ENCODE measurements at places on chromosomes 3 and 15.

GRCh38 chr15:90203922-90204321 is 2.8 kb downstream of the SEMA4B start:
- no peak for DNase-seq

DNA sequence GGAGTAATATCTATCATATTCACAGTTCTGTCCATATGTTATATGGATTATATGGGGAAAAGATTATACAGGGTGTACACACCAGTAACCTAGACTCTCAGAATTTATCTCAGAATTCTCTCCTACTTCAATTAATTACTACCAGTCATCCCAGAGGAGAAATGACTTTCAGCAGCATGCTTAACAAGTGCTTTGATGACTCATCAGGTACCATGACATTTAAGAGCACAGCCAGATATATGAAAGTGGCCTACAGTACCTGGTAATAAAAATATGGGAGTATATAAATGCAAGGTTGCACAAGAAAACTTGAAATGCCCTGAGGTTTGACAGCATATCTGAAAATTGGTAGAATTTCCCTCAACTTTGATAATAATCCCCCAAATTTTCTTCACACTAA is 1273.0 kb downstream of the OTOL1 start:
- no peak for DNase-seq

DNA sequence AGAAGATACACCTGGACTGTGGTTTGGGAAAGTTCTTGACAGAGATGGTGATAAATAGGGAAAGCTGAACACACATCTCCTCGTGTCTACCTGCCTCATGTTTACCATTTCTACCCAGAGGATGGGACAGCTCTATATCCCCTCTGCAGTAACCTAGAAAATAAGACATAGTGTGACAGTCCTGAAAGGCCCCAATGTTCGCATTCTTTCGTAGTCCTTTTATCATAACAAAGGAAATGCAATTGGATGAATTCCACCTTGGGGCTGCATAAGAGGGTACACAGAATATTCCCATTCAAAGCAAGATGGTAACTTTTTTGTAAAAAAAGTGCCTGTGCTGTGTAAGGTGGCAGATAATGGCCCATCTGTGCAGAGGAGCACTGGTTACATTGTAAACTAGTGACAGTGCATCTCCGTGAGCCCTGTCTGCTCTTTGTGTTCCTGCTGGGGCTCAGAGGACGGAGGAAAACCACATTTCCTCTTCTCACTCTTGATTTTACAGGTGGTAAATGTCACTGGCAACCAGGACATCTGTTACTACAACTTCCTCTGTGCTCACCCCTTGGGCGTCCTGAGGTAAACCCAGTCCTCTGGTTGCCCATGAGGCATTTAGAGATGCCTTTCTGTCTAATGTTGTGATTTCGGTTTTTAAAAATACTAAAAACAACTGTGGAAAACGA is 74.3 kb downstream of the SIDT1 start:
- peak; percentile 16 for DNase-seq

- DNase-seq, result no peak
These were observed 4.7 kb upstream of the ITGA11 start for GRCh38 chr15:68436680-68437079.

GRCh38 chr15:68608206-68608843 is 29.5 kb downstream of the CORO2B start:
- DNase-seq, result no peak

DNA sequence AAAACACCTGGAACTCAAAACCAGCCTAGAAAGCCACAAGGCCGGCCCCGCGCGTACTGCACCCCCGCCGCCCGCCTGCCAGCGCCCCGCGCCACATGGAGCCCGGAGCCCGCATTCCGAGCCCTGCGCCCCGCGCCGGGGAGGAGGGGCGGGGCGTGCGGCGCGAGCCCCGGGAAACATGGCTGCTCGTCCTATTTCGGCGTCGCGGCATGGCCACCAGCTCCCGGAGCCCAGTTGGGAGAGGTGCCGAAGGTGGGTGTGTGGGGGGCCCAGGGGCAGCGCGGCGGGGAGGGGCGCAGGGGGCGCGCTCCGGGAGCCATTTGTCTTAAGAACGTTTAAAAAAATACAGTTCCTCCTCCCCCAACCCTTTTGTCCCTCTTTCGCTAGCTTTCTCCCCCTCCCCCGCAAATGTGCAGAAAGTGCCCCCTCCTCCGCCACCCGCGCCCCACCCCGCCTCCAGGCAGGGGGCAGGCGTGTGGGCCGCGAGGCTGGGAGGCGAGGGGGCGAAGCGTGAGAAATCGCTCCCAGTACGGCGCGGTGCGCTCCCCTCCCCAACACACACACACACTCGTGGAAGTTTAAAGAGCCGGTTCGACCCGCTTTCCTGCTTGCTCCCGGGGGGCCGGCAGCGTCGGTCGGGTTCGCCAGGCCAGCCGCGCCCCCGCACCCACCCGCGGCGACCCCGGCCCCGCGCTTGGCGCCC is 2.5 kb downstream of the ANP32A start:
- peak; percentile 48 for DNase-seq

- no peak for DNase-seq
These were observed 30.7 kb upstream of the CLRN1 start for GRCh38 chr3:151003029-151003767.

DNA sequence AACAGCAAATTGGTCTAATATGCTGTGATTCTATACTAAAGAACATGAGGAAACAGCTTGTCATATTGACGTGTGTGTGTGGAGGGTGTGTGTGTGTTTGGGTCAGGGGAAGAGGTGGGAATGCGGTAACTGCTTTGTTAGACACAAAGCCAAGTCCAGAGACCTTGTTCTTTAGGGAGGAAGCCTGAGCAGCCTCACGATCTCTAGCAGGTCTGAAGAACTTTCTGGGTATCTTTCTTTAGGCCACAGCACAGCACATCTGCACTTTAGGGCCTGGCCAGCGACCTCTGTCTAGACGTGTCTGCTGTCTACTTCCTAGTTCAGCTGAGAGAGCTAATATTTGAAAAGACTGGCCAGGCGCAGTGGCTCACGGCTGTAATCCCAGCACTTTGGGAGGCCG is 220.0 kb upstream of the TPRG1 start:
- no peak for DNase-seq

- no peak for DNase-seq
These were observed 11.1 kb upstream of the MB21D2 start for GRCh38 chr3:192928720-192929119.
